ENCODE measurements at places on chromosomes 1 and 21. TPM values are rescaled to one million over a fixed set of nuclear protein-coding genes. Genes with fewer than 3 reads are reported as not detected.

- DNase-seq, result no peak
These were observed 47.1 kb downstream of the PTGS2 start for GRCh38 chr1:186633116-186633515.

GRCh38 chr1:116945996-116946395, 36.3 kb downstream of the PTGFRN start:
- no peak for DNase-seq

GRCh38 chr1:113542221-113542701, 151.9 kb downstream of the MAGI3 start:
- DNase-seq, result no peak

The SLAMF7 gene
- not detected for total RNA-seq

All from NCI-H460 (cell line).